ENCODE measurements at places on chromosomes 16 and 17.

DNA sequence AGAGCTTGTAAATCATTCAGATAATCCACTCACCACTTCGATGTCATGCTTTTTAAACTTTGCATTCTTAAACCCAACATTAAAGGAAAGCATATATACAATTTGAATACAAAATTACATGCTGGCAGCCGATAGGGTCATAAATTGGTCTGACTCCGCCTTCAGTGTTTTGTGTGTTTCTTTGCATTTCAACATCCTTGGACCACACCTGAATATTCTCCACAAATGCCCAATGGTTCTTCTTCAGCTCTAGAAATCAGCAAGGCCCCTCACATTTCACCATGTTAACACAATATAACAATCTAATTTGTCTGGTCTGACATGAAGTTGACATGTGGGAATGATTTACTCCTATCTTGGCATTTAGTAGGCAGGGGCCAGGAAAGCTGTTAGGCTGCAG, 17.1 kb downstream of the SETD6 start:
- DNase-seq, result no peak

DNA sequence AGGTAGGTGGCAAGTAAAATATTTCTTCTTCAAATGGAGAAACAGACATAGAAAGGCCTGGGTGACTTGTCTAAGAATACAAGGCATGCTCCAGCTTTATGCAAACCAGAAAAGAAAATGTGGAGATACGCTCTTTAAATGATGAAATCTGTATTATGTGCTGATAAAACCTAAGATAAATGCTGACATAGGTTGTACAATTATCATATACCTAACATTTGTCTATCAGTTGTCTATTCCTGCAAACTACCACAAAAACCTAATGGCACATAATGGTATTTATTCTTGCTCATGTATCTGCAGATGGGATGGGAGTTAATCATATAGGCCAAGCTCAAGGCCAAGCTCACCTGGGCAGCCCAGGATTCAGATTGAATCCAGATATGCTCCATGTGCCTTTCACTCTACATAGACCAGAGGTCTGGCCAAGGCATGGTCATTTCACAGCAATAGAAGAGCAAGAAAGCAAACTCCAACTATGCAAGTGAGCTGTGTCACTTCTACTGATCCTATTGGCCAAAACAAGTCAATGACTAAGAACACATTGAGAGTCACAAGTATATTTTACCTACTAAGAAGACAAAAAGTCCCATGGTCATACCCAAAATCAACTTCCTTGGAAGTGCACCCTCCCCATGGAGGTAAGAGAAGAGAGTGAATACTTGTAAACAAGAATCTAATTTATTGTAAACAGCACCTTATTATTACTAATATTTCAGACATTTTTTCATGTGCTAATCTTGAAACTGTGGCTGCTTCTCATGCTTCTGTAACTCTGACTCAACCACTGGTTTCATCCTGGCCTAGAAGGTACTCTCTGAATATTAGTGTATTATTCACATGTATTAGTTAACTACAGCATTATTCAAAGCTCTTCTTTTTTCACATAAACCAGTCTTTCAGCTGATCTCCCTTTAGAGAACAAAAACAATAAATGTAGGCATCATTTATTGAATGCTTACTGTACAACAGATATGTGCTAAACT, 270.7 kb upstream of the SOX9 start:
- no peak for DNase-seq

- DNase-seq, result no peak
These were observed 45.4 kb downstream of the WSB1 start for GRCh38 chr17:27339198-27339835.

DNA sequence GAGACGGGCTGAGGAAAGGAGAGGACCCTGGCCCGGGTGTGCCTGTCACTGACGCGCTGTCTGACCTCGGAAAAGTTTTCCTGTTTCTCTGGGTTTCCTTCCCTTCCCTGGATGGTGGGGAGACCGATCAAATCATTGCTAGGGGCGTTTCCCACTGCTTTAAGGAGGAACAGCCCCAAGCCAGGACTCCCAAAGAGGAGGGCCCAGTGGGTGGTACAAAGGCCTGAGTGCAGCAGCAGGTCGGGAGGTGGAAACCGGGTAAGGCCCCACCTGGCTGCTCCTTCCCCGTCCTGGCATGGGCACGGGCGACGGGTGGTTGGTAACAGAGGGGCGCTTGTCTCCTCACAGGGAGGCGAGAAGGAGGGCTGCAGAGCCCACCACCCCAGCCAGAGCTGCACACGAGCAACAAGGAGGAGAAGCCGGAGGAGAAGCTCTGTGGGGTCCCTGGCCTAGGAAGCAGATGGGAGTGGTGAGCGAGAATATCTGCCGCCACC, 2.2 kb downstream of the SRL start:
- no peak for DNase-seq

- no peak for DNase-seq
These were observed 97.8 kb upstream of the CORO6 start for GRCh38 chr17:29720551-29720950.

DNA sequence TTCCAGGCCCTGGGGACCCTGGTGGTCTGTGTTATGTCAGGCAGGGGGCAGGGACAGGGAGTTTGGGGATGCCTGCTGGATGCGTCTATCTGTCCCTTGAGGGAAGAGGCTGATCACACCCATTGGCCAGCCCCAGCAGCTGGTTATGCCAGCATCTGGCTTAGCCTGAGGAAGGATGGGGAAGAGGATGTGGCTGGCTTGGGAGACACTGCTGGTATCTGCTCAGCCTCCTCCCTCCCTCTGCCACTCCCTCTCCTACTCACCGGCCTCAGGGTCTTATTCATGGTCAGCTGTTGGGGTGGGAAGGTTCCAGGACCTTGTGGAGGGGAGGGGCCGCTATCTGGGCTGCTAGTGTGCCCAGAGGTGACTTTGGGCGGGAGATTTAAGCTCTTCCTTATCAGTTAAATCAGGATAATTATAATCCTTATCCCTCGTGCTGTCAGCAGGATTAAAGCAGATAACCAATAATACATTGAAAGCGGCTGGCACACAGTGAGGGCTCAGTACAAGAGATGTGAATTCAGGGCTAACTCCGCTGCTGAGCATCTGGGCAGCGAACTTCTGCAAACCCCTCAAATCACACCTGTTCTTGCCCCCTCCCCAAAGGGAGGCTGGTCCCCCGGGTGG, 36.0 kb upstream of the MLKL start:
- no peak for DNase-seq

DNA sequence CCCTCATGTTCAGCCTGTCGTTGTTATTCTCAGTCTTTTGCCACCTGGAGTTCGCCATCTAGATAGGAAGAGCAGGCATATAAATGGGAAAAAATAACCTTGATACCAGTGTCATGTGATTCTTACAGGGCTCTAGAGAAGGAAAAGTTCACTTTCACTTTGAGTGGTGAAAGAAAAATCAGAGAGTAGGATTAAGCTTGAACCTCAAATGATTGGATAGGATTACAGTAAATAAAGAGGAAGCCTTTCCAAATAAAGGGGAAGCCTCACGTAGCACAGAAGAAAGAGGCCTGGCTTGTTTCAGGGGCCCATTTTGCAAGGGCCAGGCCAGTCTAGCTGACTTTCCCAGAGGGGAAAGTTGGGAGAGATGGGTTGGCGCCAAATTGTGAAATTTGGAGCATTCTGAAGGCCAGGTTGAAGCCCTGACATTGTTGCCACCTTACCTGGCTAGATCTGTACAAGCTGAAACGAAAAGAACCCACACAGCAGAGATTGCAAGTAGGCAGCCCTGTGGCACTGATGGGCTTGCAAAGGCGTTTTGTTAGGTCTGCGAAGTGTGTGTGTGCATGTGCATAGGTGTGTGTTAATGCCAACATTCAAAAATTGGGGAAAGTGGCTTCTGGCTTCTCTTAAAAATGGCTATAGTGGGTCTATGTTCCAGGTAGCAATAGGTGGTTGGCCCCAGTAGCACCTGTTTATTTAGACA, 38.8 kb downstream of the TMC6 start:
- DNase-seq, result no peak

GRCh38 chr17:71919186-71919585, 201.6 kb upstream of the SOX9 start:
- DNase-seq, result no peak

DNA sequence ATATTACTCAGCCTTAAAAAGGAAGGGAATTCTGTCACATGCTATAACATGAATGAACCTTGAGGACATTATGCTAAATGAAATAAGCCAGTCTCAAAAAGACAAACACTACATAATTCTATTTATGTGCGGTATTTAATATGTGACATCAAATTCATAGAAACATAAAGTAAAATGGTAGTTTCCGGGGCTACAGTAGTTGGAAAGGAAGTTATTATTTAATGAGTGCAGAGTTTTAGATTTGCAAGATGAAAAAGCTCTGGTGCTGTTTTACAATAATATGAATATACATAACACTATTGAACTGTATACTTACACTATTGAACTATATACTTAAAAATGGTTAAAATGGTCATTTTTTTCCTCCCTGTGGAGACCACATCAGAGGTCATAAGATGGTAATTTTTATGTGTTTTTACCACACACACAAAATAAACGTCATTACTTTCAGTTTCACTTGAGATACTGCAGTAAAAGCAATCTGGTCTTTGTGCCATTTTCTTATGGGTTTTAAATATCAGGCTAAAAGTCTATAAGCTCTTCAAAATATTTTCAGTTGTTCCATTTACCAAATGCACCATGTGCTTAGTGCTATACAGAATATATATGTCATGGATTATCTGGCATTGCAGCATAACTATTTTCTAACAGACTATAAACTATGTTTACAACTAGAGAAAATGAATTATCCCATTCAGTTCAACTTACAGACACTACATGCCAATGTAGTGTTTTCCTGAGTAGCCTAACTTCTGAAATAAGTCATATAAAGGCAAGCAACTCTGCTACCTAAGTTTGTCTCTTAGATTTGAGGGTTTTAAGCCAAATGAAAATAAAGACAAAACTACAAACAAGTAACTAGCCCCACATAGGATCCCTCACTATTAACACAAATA, 90.9 kb downstream of the SPAG9 start:
- DNase-seq, result no peak
